Bronchial epithelial cell (primary cell): ENCODE measurements at places on chromosomes 6 and 20.

DNA sequence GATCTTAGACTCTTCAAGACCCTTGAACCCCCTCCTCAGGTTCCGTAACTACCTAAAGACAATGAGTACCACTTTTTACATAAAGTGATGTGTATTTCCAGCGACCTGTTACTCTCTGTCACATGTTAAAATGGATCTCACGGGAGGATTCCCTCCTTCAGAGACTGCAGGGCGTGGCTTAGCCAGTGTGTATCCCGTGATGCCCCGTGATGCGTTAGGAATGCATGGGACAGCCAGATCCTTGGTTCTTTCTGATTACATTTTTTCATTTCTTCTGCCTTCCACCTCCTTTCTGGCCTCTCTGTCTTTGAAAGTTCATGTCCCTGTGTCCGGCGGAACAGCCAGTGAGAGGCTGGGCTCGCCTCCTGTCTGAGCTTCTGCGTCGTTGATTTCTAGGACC lies 155.5 kb downstream of the TMEM242 start:
- no peak for DNase-seq

DNA sequence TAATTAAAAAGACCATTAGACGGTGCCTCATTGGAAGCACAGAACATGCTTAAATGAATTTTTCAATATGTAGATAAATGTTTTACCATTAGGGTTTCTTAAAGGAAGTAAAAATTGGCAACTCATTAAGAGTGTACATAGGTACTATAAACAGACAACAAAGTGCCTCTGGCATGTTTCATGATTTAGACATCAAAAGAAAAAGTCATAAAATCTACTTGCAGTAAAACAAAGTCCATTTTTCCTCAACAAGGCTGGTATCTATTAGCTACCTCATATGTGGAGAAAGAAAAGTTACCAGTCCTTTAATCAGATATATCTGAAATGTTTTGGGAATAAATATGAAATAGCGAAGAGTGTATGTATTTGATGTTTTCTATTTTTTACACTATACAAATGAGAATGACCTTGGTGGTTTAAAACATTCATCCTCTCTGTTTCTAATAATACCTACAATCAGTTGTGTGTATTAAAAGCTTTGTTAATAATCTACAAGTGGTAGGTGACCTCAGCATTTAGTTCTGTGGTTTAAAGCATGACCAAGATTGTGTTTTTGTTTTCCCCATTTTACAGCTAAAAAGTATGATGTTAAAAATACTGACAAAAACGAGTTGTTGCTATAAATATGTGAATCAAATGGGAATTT lies 87.5 kb downstream of the HDGFL1 start:
- no peak for DNase-seq

- DNase-seq: no peak
Measured at GRCh38 chr6:22530506-22530905, 38.9 kb upstream of the HDGFL1 start.

GRCh38 chr6:88840796-88841539 lies 122.5 kb downstream of the RNGTT start:
- DNase-seq: no peak

DNA sequence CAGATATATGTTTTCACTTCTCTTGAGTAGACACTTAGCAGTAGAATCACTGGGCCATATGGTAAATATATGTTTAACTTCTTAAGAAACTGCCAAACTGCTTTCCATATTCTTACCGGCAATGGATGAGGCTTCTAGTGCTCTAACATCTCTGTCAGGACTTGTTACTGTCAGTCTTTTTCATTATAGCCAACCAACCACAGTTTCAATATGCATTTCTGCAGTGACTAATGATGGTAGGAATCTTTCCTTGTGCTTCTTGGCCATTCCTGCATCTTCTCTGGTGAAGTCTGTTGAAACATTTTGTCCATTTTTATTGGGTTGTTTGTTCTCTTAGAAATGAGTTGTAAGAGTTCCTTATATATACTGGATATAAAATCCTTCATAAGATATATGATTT lies 66.0 kb upstream of the SYNDIG1 start:
- DNase-seq: peak; percentile 89

GRCh38 chr20:62051546-62052255 lies 14.0 kb downstream of the TAF4 start:
- DNase-seq: no peak

DNA sequence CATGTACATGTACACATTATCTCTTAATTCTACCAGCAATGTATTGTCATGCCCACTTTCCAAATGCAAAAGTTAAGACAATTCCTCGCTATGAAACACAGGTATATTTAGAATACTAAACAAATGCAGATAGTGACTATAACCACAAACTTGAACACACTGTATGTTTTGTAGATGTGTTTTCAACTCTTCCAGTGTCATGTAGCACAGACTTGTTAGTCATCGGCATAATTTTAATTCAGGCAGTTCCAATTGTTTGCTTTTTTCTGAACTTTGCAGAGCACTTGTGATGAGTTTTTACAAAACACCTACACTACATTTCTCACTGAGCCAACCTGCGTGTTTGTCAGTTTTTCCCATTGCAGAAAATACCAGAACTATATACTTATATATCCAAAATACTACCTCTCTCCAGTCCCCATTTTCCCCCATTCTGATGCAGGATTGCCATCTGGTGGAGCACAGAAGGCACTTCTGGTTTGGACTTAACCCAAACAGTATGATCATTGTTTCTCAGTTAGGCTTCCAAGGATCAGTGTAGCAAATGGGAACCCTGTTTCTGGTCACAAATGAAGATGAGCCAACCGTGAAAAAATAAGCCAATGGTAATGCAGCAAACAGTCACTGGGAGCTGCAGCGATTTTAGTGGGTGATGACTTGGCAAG lies 143.4 kb downstream of the ADGRB3 start:
- DNase-seq: peak; percentile 37

GRCh38 chr6:2725999-2726567 lies 24.6 kb downstream of the MYLK4 start:
- peak; percentile 32 for DNase-seq

DNA sequence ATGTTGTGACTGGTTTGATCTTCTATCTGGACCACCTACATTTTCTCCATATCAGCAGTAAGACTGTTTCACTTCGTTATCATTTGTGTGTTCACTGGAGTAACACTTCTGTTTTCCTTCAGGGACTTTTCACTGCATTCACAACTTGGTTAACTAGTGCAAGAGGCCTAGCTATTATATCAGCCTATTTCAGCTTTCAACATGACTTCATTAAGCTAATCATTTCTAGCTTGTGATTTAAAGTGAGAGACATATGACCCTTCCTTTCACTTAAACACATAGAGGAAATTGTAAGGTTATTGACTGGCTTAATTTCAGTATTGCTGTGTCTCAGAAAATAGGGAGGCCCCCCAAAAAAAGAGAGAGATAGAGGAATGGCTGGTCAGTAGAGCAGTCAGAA lies 622.8 kb upstream of the NRSN1 start:
- no peak for DNase-seq

DNA sequence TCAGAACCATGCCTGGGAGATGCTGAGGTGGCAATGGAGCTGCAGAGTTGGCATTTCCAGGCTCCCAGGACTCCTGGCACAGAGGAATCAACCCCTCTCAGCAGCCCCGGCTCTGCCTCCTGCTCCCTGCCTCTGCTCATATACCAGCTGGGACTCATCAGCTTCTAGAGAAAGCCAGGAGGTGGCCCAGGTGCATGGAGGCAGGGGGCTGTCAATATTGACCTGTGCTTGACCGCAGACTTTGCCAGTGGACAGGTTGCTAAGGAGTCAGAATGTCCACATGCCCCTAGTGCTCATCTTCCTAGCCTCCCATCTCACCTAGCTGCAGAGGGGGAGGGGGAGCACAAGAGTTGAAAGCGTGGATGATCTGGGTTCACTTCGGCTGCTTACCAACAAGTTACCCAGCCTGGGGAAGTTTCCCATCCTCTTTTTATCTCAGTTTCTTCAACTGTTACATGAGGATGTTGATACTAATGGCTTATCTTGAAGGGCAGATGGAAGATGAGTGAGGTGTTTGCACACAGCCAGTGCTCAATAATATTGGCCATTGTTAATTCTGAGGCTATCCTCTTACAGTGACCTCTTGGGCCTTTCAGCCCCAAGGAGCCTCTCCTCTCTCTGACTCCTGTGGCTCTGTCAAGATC lies 9.2 kb upstream of the SCRT2 start:
- no peak for DNase-seq

DNA sequence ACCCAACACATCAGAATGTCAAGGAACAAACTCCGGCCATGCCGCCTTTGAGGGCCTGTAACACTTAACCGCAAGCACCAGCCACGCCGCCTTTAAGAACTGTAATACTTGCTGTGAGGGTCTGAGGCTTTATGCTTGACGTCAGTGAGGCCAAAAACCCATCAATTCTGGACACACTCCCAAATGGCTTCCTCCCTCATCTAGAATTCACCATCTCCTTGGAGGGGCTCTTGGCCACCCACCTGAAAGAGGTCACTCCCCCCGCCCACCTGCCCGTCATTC lies 10.4 kb upstream of the PXDC1 start:
- DNase-seq: no peak

GRCh38 chr6:38612143-38612965 lies 27.4 kb downstream of the BTBD9 start:
- peak; percentile 45 for DNase-seq

DNA sequence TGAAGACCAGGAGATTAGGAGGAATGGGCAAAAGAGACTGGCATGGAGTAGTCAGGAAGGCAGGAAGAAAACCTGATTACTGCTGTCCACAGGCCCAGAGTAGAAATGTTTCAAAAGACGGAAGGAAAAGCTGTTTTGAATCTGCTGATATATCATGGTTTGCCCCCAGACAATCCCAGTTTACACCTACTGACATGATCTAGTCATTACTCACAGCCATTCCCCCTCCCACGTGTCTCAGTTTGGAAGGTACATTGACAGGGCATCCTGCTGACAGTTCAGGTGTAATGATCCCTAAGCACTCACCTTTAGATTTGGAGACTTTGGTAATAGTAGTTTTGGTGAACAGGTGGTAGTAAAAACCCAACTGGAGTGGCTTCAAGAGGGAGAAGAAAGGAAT lies 9.8 kb upstream of the TXNDC5 start:
- peak; percentile 88 for DNase-seq

DNA sequence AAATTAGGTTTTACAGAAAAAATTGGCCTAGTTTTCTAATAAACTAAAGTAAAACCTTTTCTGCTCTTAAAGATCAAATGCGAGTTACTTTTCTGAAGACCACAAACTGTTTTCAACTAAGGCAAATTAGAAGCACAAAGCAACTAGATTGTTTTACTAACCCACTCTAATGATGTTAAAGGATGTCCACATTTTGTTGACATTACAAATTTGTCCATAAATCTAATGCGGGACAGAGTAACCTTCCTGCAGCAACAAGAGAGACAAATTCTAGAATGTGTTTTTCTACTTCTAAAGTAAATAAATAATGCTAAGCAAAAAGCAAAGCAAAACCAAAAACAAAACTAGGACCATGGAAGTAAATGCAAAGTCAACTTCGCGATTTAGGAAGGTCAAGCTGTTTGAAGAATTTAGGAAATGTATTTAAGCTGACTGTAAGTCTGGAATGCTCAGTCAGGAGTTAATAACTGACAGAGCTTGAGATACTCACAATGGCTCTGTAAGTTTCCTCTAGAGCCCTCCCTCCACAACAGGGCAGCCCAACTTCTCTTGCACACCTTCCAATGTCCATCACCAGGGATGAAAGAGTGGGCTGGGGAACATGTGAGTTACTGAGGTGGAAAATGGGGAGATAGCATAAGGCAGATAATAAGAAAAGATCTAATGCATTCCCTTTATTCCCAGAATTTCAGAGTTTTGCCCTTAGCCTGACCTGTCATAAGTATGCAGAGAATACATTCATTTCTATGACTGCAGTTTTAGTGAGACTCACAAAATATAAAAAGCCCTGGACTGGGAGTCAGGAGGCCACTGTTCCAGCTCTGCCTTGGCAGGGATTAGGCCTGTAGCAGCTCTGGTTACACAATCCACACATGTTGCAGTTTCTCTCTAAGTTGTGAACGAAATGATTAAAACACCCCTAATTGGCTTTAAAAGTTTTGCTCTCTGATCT lies 158.8 kb downstream of the FOXA2 start:
- no peak for DNase-seq

GRCh38 chr6:144568241-144568640 lies 283.1 kb downstream of the UTRN start:
- no peak for DNase-seq

- no peak for DNase-seq
Measured at GRCh38 chr6:1716868-1717267, 107.2 kb downstream of the FOXC1 start.

DNA sequence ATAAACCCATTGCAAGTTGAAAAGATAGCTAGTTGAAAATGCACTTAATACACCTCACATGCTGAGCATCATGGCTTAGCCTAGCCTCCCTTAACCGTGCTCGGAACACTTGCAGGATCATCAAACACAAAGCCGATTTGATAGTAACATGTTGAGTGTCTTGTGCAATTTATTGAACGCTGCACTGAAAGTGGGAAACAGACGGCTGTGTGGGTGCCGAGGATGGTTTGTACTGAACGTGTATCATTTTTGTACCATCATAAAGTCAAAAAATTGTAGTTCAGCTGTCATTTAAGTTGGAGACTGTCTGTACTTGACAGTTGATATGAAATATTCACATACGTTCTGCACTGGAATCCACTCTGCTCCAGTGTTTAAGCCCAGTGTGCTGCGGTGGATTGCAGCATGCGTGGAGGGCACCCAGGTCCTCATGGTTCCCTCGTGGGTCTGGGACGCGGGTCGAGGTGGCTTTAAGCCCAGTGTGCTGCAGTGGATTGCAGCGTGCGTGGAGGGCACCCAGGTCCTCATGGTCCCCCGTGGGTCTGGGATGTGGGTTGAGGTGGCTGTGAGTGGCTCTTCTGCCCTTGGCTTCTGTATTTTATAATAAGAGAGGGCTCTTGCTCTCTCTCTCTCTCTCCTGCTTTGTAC lies 77.0 kb downstream of the CDH4 start:
- peak; percentile 3 for DNase-seq

DNA sequence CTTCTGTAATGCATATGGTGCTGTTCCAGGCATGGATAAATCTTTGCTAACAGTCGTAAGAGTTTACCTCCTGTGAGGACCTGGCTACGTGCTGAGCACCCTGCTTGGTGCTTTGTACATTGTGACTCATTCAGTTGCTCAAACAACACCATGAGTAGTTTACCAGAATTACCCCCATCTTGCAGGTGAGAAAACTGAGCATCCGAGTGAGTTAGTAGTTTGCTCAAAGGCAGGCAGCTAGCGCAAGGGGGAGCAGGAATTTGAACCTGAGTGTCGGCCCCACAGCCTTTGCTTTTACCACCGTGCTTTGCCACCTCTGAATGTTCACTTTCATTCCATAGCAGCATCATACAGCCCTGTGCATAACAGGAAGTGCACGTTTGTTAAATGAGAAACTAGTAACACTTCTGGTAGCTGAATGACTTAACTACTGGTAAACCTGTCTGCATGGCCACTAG lies 121.9 kb downstream of the MTHFD1L start:
- peak; percentile 60 for DNase-seq

- DNase-seq: no peak
Measured at GRCh38 chr20:22574545-22575086, 9.8 kb downstream of the FOXA2 start.
